ENCODE measurements at places on chromosomes 13 and 19. TPM values are rescaled to one million over a fixed set of nuclear protein-coding genes. Genes with fewer than 3 reads are reported as not detected.

The ZNF20 gene
- total RNA-seq = 3.5 TPM

The CYP4F3 gene
- not detected for total RNA-seq

The NLRP11 gene
- total RNA-seq = not detected

The MYBPC2 gene
- total RNA-seq = under 0.01 TPM

DNA sequence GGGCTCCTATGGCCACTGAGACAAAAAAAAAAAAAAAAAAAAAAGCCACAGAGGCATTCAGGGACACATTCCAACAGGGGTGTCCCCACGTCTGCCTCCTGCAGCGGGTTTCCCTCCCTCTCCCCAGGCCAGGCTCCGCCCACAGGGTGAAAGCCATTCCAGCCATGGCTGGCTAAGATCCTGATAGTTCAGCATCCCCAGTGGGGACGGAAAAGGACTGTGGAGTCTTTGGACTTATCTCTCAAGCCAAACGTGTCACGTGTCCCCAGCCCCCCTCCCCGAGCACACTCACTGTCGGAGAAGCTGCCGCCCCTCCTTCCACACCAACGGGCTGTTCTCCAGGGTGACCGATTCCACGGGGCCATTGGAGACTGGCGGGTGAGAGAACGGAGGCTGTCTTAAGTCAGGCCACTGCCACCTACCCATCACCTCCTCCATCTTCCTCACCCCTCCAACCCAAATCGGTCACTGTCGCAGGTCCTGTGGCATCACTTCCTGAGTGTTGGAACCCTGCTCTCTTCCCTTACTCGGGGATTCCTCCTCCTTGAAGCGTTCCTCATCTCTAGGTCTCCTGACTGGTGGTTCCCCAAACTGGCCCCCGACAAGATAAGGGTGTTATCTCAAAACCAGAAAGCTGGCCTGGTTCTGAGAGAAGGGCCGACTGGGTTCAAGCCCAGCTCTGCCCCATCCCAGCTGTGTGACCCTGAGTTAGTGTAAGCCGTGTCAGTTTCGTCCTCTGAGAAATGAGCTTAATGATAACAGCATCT is 9.1 kb upstream of the FKRP start:
- no peak for DNase-seq

DNA sequence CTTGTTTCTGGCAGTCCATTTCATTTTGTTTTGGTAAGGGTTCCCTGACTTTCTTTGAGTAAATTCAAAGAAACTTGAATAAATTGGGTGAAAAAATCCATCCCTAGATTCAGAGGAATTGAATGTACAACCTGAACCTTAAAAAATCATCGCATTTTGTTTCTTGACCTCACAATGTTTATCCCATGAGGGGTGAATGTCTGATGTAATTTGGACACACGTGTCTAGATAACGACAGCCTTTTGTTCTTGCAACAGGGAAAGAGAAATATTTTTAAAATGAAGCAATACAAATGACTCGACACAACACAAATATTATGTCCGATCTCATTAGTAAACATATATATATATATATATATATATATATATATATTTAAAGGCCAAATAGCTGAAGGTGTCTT is 453.2 kb upstream of the ATXN8OS start:
- DNase-seq = no peak

- peak; percentile 59 for DNase-seq
These were observed 1.1 kb upstream of the NFIC start for GRCh38 chr19:3365093-3365835.

DNA sequence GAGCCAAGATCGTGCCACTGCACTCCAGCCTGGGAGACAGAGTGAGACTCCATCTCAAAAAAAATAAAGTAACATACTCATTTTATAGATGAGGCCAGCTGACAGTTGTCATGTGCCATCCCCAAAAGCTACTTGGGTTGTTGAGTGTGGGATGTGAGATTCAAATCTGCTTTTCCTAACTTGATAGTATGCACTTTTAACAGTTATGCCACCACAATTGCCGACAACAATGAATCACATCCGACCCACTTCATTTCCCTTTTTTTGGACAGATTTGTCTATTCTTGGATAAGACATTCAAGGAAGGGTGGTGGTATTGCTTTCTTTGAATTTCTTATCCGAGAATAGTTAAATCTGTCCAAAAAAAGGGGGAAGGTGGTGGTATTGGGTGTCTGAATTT is 16.3 kb upstream of the DNMT1 start:
- DNase-seq = no peak

- no peak for DNase-seq
These were observed 325.9 kb downstream of the DCT start for GRCh38 chr13:94153586-94153985.

DNA sequence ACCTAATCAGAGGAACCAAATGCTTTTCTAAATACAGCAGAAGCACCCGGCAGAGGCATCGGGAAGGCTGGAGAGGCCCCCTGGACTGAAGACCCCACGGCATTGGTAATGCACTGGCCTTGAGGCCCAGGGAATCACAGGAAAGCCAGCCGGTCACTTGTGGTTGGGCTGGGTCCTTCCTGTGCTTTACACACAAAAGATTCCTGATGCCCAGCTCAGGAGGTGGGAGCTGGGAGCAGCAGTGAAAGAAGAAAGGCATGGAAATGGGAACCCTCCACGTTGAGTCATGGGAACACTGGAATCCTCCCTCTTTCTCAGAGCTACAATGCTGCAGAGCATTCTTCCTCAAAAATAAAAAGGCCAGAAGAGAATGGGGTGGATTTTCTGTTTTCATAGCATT is 126.4 kb downstream of the TNFRSF19 start:
- no peak for DNase-seq
